ENCODE measurements at places on chromosomes 4 and X.

DNA sequence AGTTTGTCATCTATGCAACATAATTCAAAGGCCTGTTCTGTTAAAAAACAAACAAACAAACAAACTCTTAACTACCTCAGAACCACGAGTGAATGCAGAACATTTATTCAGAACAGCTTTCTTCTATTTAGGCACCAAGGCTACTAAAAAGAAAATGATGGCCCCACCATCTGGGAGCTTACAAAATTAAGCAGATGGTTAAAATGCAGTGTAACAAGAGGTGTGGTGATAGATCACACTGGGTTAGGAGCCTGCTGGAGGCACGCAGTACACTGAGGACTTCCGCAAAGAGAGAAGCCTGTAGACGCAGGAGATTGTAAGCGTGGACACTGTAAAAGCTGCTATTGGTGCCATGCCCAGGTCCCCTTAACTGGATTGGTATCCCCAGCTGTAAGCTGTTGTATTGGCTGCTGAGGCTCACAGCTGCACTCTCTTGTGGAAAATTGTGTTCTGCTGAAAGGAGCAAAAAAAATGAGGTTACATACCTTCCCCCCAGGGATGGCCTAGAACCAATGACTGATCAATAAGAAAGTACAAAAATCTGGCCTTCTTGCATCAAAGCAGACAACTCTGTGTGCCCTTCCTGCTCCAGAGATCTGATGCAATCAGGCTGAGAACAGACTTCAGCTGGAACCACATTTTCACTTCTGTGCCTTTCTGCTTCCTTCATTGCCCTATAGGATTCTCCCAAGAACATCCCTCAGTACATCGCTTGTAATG, 60.0 kb downstream of the SHROOM3 start:
- DNase-seq, result no peak

GRCh38 chr4:1830642-1831228, 25.2 kb downstream of the LETM1 start:
- no peak for DNase-seq

DNA sequence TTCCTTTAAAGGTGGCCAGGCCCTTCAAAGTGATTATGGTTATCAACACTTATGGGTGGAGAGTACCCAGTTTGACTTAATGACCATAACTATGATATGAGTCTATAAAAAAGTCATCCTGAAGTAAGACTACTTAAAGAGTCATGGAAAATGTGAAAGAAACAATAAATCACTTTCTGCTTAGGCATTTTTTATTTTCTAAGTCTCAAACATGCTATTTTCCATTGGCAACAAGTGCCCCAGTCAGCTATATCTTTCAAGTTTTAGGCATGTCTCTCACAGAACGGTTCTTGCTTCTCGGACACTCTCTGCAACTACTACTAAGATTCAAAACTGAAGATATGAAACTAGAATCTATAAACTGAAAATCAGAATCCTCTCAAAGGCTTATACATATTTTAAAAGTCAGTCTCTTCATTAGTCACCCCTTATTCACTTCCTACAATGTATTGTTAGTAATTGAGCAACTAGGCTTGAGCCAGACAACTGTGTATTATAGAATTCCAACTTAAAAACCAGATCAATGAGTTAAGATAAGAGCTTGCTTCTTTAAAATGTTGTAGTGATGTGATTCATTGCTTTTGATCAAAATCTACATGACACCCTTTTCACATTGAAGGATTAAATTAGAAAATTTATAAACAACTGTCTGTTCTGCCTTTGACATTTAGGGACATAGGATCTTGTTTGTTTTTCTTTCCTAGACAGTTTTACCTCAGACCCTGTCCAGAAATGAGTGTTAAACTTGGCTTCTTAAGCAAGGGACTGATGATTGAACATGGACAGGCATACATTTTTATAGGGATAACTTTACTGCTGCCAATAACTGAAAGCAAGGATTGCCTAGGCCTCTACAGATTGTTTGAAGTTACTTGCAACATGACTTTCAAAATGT, 2.9 kb downstream of the ANTXR2 start:
- DNase-seq, result no peak

GRCh38 chr4:185786422-185786821, 25.6 kb downstream of the SORBS2 start:
- no peak for DNase-seq

DNA sequence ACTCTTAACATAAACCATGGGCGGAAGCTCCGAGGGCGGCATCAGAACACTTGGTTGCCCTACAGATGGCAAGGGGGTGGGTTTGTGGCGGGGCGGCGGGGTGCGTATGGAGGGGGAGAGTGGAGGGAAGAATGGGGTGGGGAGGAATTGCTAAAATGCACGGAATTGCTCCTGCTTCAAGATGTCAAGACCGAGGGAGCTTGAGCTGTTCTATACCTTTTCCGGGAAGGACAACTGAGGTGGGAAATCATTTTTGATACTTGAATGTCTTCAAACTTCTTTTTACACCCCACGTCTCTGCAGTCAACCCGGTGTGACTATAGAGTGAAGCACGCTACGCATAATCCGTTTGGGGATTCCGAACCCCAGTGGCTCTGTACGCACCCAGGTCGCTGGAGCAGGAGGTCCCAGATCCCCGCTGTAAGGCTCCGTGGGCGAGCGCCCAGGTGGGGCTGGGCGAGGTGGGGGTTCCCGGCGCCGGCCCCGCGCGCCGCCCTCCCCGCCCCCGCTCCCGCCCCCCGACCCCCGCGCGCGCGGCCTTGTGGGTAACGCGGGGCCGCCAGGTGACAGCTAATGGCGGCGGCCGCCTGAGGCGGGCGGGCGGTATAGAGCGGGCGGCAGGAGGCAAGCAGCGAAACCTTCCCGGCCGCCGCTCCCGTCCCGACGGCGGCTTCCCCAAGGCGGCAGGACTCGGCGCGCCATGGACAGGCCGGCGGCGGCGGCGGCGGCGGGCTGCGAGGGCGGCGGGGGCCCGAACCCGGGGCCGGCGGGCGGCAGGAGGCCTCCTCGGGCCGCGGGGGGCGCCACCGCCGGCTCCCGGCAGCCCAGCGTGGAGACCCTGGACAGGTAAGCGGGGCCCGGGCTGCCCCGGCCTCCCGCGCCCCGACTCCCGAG, at the start of gene MTMR1:
Gene MTMR1, plus strand, starts transcription at position 566 of the 894 bp plus-strand sequence. Its CDS starts 135 bp downstream, at position 701.
- no peak for DNase-seq

All from activated T-helper 1 cell treated with anti-CD3 and anti-CD28 coated beads, Interleukin-2, amount 50 U/mL, for 16 hours (primary cell).